ENCODE measurements at places on chromosomes 7 and 10.

DNA sequence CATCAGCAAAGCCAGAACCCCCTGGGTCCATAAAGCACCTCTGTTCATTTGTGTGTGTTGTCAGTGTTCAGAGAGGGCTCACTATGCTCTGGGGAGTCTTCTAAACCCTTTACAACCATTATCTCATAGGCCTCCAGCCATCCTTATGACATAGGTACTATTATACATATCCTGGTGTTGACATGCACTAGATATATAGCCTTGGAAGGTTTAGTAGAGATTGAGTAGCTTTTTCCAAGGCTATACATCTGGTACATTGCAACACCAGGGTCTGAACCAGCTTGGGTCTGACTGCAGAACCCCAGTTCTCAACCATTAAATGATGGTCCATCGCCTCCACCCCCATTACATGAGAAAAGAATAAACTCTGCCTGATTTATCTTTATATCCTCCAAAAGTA, 253.6 kb upstream of the MKLN1 start:
- DNase-seq: no peak

DNA sequence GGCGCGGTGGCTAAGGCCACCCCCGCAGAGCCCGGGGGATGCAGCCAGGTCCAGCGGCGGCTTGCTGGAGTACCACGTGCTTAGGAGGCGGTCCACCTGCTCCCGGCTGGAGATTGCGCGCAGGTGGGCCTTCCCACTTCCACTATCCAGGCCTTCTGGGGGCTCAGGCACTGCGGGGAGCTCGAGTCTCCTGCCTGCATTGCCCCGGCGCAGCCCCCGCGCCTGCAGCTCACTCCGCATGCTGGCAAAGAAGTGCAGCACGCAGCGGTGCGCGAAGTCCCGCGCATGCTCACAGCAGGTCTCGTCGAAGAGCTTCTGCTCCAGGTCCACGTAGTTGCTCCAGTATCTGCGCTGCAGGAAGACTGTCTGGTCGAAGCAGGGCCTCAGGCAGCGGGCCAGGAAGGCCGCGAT, 5.8 kb downstream of the CALHM3 start:
- no peak for DNase-seq

- DNase-seq: no peak
Observed at GRCh38 chr10:114753126-114753525, 68.5 kb upstream of the FHIP2A start.

- DNase-seq: no peak
Observed at GRCh38 chr7:55526770-55527169, 45.5 kb downstream of the VOPP1 start.

GRCh38 chr7:90625051-90625450, 28.9 kb downstream of the CDK14 start:
- no peak for DNase-seq

- DNase-seq: no peak
Observed at GRCh38 chr7:725223-726005, 1.1 kb upstream of the DNAAF5 start.

DNA sequence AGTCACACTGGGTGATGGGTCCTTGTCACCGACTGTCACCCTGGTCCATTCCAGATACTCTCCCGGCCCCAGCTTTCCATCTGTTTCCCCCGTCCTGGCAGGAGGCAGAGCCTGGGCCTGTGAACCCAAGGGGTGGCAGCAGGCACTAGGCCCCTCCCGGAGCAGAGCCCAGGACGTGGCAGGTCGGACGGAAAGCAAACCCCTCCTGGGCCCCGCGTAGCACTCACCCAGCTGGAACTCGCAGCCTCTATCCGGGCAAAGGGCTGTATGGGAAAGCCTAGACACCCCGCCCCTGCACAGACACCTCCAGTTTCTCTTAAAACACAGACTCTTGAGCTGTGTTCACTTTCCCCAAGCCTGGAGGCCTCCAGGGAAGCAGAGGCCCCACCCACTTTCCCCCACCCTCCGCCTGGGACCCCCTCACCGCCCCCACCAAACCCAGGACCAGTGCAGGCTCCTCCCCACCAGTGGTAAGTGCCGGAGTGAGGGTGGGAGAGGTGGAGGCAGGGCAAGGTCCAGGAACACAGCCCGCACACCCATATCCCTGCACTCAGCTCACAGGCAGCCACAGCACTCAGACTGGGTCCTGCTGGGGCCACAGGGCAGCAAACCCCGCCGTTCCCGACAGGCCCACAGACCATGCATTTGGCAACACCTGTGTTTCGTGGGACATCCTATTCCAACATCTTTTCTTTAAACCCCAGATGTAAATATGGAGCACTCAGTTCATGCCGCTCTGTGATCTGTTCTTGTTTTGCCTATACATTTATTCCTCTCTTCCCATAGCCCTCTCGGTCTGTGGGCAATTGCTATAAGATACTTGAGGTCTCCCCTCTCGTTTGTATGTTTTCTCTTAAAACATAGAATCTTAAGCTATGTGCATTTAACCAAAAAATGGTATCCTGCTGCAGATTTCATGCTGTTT, 98.2 kb upstream of the PDGFA start:
- DNase-seq: no peak

DNA sequence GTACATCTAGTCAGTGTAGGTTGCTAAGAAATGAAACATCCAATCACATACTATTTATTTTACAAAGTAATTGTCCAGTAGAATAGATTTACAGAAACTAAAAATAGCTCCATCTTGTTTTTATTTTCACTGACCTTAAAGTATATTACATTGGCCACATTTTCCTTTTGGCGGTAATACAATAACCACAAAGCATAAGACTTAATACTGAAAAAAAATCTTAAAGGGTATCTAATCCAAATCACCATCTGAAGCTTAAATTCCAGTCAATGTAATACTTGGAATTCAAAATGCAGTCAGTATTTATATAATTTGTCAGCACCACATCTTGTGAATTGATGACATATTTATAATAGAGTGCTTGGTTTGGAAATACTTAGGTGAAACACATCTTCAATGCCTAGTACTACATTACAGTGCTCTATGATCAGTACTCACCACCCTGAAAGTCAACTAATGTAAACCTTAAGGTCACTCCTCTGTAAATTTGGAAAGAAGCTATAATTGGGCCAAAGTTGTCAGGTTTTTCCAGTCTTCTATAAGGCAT, 8.9 kb downstream of the ANKMY2 start:
- DNase-seq: no peak

DNA sequence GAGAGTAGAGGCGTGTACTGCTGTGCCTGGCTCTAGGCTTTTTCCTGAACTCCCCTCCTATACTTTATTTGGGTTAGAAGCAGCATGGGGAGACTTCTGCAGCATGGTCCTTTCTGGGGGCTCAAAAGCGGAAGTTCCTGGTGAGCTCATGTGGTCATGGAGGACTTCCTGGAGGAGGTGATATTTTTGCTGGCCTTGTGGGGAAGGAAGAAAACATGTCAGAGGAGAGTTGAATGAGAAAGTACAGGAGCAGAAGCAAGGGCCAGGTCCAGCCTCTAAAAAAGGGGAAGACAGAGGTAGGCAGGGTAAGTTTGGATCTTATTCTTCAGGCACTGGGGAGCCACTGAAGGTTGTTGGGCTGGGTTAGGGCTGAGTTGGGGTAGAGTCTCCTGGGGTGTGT, 45.5 kb downstream of the CASTOR2 start:
- DNase-seq: no peak

GRCh38 chr7:12360948-12361347, 42.7 kb downstream of the VWDE start:
- DNase-seq: no peak

GRCh38 chr10:95312257-95312656, 21.5 kb upstream of the PDLIM1 start:
- DNase-seq: no peak

DNA sequence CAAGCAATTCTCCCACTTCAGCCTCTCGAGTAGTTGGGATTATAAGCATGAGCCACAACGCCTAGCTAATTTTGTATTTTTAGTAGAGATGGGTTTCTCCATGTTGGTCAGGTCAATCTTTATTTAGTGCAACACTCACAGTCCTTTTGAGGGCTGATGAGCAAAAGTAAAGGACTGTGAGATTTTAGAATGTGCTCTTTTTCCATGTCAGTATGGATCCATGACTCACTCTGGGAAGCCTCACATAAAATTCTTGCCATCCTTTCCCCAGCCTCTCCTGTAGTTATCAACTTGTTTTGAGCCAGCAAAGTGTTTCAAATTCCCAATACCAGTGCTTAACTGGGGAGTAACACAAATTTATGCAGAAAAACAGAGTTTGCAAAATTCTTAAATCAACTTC, 135.8 kb upstream of the CXCL12 start:
- DNase-seq: no peak

DNA sequence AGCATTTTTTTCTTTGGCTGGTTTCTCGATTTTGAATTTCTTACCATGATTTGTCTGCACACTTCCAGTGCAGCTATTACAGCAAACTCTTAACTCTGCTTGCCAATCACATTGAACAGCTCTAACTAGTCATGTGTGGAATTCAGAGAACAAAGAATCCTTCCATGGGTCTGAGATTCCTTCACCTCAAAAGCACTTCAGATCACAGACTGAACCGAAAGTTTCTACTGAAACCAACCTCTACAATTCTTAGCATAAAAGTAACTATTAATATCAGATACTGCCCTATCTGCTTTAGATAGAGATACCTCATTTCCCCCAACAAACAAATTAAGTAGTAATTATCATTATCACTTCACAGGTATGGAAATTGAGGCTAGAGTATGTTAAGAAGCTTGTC, 56.5 kb upstream of the SP4 start:
- DNase-seq: no peak

DNA sequence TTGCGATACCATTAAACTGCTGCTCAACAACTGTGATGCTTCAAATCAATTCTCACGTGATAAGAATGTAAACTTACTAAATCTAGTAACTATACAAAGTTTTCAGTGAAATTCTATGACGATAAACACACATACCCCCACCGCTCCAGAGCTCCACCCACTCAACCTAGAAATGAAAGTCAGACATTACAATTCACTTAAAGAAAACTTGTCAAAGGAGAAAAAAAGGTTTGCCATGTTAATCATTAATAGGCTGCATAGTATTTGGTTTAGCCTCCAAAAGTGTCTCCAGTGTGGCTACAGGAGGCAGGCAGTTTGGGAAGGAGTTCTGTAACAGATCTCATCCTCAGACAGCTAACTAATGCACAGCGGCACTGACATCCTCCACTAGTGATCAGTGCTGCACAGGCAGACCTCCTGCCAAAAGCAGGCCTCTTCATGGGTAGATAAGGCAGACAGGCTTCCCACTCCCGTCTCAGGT, 3.1 kb downstream of the HERPUD2 start:
- DNase-seq: no peak

GRCh38 chr10:27625452-27626211, 120.0 kb downstream of the MKX start:
- no peak for DNase-seq

DNA sequence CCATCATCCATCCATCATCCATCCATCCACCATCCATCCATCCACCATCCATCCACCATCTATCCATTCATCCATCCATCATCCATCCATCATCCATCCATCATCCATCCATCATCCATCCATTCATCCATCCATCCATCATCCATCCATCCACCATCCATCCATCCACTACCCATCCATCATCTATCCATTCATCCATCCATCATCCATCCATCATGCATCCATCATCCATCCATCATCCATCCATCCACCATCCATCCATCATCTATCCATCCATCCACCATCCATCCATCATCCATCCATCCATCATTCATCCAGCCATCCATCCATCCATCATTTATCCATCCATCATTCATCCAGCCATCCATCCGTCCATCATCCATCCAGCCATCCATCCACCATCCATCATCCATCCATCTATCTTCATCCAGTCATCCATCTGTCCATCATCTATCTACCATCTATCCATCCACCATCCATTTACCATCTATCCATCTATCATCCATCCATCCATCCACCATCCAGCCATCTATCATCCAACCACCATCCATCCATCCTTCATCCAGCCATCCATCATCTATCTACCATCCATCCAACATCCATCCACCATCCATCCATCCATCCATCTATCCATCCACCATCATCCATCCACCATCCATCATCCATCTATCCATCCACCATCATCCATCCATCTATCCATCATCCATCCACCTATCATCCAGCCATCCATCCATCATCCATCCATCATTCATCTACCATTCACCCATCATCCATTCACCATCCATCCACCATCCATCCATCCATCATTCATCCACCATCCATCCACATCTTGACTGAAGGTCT, 153.8 kb downstream of the SH3PXD2A start:
- DNase-seq: no peak

- no peak for DNase-seq
Observed at GRCh38 chr7:142750321-142750938, 1.2 kb downstream of the PRSS1 start.

- DNase-seq: no peak
Observed at GRCh38 chr7:38478404-38478803, 152.8 kb downstream of the AMPH start.

DNA sequence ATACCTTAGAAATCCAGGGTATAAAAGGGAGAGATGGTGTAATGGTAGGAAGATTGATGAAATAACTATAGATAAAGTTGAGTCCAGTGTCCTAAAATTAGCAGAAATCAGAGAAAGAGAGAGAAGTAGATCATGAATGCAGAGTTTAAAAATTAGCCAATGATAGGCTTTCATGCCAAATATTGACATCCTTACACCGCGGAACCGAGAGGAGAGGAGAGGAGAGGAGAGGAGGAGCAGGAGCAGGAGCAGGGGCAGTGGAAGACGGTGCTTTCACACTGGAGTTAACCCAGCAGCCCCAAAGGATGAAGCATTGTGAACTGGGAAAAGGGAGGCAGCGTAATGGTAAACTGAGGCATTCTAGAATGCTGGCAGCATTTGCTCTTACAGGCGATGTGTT, 34.2 kb upstream of the LAMB4 start:
- DNase-seq: no peak

- no peak for DNase-seq
Observed at GRCh38 chr10:14362104-14362503, 31.4 kb upstream of the FRMD4A start.

DNA sequence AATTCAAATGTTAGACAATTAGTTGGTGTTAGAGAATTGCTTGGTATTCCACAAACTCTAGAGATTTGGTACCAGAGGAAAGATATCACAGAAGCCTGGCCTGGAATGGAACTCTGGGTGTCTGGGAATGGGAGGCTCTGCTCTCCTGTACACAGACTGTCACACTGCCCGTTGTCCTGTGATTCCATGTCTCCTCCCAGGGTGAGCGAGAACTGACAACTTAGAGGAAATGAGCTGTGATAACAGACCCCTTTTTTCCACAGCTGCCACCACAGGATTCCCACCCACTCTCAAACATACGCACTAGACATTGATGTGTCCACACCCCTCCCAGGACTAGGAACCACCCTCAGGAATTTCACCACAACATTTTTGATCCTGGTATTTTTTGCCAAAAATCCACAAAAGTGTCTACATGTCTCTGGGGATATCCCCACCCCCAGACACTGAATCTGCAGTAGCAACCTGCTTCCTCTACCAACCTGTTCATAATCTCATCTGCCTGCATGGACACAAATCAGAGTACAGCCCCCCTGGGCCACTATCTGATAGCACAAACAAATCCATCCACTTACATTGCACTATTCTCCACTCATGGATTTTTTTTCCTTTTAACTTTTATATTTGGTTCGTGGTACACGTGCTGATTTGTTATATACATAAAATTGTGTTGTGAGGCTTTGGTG, 4.7 kb downstream of the ZNF273 start:
- no peak for DNase-seq
